HS-5 (cell line): ENCODE measurements at places on chromosomes 3 and 15.

- DNase-seq: no peak
Observed at GRCh38 chr3:30779686-30780287, 114.7 kb downstream of the GADL1 start.

DNA sequence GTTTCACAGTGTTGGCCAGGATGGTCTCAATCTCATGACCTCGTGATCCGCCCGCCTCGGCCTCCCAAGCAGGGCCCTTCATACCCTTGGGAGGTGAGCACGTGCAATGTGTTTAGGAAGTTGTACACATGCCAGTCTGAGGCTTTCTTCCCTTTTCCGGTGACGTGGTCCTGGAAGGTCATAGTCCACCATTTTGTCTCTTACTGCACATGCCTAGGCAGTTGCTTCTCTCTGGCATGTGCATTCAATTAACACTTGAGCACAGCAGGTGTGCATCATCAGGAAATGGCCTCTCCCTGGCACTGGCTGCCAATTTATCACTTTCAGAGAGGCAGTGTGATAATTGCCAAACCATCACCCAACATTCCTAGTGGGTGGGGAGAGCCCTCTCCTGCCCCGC, 21.7 kb upstream of the SELENOK start:
- DNase-seq: no peak

GRCh38 chr3:21991061-21991460, 240.1 kb upstream of the ZNF385D start:
- no peak for DNase-seq

DNA sequence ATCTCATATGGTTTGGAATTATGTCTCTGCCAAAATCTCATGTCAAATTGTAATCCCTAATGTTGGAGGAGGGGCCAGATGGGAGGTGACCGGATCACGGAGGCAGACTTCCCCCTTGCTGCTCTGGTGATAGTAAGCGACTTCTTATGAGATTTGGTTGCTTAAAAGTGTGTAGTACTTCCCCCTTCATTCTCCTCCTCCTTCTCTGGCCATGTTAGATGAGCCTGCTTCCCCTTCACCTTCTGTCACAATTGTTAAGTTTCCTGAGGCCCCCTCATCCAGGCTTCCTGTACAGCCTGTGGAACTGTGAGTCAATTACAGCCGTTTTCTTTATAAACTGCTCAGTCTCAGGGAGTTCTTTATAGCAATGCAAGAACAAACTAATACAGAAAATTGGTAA, 51.1 kb downstream of the NEDD4 start:
- no peak for DNase-seq

GRCh38 chr3:152825566-152825965, 9.4 kb upstream of the P2RY1 start:
- DNase-seq: no peak

GRCh38 chr3:122956693-122957455, 70.7 kb downstream of the SEMA5B start:
- no peak for DNase-seq

GRCh38 chr3:115890579-115890978, 267.3 kb downstream of the GAP43 start:
- DNase-seq: no peak

GRCh38 chr3:192262001-192262400, 465.3 kb downstream of the FGF12 start:
- DNase-seq: no peak

GRCh38 chr15:40893019-40893670, 1.1 kb upstream of the VPS18 start:
- no peak for DNase-seq

GRCh38 chr3:104460477-104461406, 906.0 kb upstream of the ALCAM start:
- DNase-seq: peak; percentile 16

GRCh38 chr3:159418571-159419526, 569.8 kb upstream of the IL12A start:
- DNase-seq: peak; percentile 44

DNA sequence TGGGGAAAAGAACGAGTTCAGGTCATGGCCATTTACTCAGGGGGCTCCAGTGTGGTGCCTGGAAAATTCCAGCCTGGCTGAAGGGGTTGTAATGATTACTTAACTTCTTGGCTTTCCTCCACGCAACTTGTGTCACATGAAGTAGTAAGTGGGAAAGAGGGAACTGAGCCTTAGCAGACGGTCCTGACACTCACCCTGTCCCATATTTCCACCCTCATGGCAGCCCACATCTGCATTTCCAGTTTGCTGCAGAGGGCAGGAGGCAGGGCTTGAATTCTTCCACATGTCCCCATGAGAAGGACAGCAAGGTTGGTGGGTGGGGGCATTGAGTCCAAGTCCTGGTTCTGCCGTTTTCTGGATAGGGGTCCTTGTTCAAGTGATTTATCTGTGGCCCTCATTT, 7.8 kb upstream of the CAMP start:
- DNase-seq: no peak

GRCh38 chr15:83115831-83116565, 8.6 kb downstream of the TM6SF1 start:
- DNase-seq: no peak

DNA sequence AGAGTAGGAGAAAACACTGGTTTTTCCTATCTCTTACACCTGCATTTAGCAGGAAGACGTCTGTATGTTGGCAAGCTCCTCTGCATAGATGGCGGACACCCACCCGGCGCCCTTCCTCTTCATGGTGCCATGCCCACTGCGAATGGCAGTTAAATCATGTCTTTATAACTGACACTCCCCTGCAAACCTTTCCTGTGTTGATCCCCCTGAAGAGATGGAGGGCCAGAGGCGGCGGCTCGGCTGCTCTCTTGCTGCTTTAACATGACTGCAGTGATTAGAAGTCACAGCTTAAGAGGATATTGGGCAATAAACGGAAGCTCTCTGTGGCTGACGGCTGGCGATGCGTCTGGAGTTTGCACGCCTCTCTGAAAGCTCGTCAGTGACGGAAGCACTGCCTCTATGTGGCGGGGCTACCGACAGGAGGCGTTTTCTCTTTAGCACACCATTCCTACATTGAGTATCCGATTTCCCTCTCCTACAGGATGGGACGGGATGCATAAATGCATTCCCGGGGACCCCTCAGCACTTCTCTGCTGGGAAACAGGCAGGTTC, 25.5 kb upstream of the SNRPA1 start:
- no peak for DNase-seq

DNA sequence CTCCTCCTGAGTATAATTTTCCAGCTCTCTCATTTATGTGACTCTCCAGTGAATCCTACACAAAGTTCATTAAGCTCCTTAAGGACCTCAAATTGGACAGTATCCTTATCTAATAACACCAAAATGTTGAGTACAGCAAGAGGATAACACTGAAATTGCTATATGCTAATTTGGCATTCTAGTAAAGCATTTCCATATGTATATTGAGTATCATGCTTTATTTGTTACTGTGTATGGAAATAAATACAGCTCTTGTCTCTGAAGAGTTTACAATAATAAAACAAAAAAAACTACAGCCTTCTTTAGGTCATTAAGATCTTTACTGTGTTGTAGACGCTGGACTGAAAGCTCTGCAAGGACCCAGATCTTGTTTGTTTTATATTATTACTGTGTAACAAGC, 1341.3 kb downstream of the ROBO1 start:
- no peak for DNase-seq

DNA sequence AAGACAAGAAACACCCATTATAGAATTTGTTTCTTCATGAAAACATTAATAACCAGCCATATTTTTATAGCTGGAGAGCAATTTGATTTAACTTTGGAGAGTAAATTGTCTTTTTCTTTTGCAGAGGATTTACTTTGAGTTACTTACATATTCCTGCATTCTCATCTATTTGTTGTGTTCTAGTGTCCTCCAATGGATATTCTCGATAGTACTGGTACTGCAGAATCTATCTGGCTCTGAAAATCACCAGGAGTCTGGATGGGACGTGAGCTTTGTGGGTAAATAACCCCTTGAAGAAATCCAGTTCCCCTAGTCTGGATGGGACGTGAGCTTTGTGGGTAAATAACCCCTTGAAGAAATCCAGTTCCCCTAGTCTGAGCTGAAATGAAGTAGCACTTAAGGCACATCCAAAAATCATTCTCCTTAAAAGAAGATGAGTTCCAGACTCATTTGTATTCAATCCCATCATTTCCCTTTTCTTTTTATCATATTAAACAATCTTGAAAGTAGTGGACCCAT, 294.1 kb upstream of the UBE2E2 start:
- no peak for DNase-seq

DNA sequence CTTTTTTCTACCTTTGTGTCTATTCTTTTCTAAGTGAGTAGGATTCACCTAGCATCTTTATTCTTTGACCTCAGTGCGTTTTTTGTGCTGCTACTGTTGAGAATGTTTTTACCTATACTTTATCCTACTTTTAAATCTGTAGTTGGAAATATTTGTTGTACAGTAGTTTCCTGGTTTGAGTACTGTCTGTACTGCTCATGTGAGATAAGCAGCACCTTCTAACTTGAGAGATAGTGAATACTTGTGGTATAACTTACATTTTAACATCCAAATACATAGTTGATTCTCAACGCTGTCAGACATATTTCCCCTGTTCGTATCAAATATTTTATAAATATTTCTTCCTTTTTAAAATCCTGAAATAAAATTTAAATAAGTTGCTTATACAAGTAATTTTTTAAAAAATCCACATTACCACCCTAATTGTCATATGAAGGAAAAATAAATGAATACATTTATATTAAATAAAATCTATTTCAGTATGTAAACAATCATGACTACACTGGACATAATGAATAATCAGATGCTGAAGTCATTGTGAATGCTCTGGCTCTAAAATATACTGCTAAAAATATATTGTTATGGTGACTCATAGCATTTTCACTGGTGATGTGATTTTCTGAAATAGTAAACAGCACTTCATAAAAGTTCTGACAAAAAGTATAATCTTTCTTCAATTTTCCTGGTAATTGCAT, 17.4 kb downstream of the ATP11B start:
- no peak for DNase-seq

GRCh38 chr15:90203922-90204321, 2.8 kb downstream of the SEMA4B start:
- DNase-seq: no peak

GRCh38 chr3:147414390-147415138, 5.4 kb downstream of the ZIC1 start:
- no peak for DNase-seq

DNA sequence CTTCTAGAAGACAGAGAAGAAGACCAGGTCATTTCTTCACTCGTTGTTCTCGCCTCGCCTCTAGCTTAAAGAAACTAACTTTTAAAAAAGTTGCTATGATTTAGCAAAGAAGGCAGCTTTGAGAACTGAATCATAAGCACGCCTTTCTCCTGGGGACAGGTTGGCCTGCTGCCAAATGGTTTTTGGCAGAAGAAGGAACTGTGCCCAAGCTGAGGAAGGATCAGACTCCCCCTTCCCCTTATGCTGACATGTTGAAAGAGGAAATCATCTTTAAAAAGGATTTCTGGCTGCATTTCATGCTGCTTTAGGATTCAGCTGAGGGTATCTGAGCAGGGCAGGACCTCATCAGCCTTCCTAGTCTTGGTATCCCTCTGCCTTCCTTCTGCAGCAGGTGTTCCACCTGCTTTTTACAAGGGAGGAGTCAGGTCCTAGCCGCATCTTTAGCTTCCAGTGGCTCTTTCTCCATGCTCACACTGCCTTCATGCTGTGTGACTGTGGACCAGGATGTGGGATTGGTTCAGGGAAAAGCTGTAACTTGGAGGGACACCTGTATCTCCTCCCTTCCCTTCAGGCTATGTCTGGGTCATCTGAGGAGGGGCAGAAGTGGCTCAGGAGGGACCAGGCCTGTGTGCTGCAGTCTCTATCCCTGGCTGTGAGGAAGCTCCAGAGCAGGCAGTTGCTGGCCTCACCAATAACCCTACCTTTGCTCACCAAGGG, 34.1 kb upstream of the HACD2 start:
- no peak for DNase-seq

- no peak for DNase-seq
Observed at GRCh38 chr3:122322095-122323075, 2.7 kb upstream of the CSTA start.

GRCh38 chr3:57709031-57709430, 16.2 kb upstream of the DENND6A start:
- DNase-seq: no peak

DNA sequence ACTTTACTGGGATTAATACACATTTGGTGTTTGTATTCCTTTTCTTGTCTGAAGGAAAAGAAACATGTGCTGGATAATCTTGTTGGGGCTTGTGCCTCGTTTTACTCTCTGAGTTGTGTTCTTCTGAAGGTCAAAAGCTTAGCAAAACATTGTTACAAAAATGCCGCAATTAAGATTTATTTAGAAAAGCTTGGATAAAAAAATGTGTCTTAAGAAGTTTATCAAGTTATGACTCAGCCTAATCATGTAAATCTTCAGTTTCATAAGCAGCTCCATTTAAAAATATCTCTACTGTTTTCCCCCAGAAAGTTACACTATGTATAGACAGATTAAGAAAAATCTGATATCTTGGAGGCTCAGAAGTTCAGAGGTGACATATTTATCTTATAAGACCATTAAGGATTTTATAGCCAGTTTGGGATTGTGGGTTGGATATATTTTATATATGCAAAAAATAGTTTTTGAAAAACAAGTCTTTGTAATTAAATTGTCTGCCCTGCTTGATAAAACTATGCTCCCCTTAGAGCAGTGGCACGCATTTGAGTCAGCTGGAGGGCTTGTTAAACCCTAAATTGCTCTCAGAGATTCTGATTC, 56.5 kb downstream of the CLDN11 start:
- no peak for DNase-seq

GRCh38 chr3:85251766-85252165, 293.0 kb downstream of the CADM2 start:
- no peak for DNase-seq

DNA sequence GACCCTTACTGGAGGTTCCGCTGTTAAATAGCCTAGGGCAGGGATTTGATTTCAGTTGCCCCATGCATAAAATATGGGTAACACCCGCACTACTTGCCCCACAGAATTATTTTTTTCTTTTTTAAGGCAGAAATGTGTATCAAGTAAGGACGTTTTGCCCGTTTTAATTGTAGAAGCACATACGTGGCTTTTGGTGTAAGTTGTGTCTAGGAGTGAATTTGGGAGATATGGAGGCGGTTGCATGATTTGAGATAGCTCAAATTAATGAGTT, 636 bp upstream of the LRRC58 start:
- no peak for DNase-seq

- no peak for DNase-seq
Observed at GRCh38 chr3:49700014-49700413, 10.7 kb downstream of the RNF123 start.

GRCh38 chr15:38557921-38558320, 6.7 kb downstream of the RASGRP1 start:
- no peak for DNase-seq

GRCh38 chr3:128547368-128547987, 54.5 kb upstream of the GATA2 start:
- DNase-seq: no peak
